Panc1 (cell line): ENCODE measurements at places on chromosomes 16 and 17. TPM values are rescaled to one million over a fixed set of nuclear protein-coding genes. Genes with fewer than 3 reads are reported as not detected.
A peak's percentile ranks its signal among the peaks of the same experiment; 100 is the strongest.

- peaks cover 54% of the 10 kb centered on the region for H3K4me1 ChIP-seq
- H3K4me3 ChIP-seq, result no peak overlapping the region
- H3K36me3 ChIP-seq, result no peaks in the 10 kb centered on the region
- DNase-seq, result no peak
- no peaks in the 10 kb centered on the region for H3K27me3 ChIP-seq
- H3K27ac ChIP-seq, result peak overlapping the region; percentile 98
Observed at GRCh38 chr17:17919169-17920107, 52.8 kb downstream of the TOM1L2 start.

- H3K4me3 ChIP-seq, result no peak overlapping the region
- H3K27ac ChIP-seq, result no peak overlapping the region
- H3K36me3 ChIP-seq, result no peaks in the 10 kb centered on the region
- no peak for DNase-seq
- H3K4me1 ChIP-seq, result no peaks in the 10 kb centered on the region
Observed at GRCh38 chr16:10638101-10638500, 56.6 kb downstream of the TEKT5 start.

Gene MATCAP1
- total RNA-seq, result 13.9 TPM

GRCh38 chr17:622356-622755, 92.3 kb downstream of the VPS53 start:
- H3K27me3 ChIP-seq, result no peaks in the 10 kb centered on the region
- no peak for DNase-seq
- H3K4me1 ChIP-seq, result no peaks in the 10 kb centered on the region
- no peak overlapping the region for H3K4me3 ChIP-seq

- peaks cover 34% of the 10 kb centered on the region for H3K4me1 ChIP-seq
- H3K36me3 ChIP-seq, result no peaks in the 10 kb centered on the region; the same call in none of the 2 replicates
- DNase-seq, result no peak
- peak overlapping the region; percentile 34 for H3K4me3 ChIP-seq
Observed at GRCh38 chr17:17680477-17681186, 626 bp upstream of the RAI1 start.

DNA sequence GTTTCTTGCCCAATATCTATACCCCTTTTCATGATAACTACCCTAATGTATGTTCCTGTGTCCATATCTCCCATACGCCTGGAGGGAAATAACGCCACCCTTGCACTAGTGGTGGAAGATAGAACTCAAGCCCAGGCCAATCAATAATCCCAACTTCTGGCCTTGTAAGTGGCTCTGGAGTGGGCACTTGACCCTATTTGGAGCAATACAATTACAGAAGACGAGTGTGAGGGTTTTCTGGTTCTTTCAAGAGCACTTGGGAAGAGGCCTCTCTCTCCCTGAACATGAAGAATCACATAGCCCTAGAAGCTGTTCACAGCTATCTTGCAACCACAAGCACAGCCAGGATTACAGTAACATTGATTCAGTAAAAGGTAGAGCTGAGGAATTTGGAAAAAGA, 217.9 kb downstream of the RAB11FIP4 start:
- H3K27me3 ChIP-seq, result no peaks in the 10 kb centered on the region
- no peaks in the 10 kb centered on the region for H3K36me3 ChIP-seq
- DNase-seq, result no peak
- H3K27ac ChIP-seq, result peak overlapping the region; percentile 5; the same call in 1 of the 2 replicates

Gene C17orf78
- total RNA-seq, result not detected

GRCh38 chr17:67700725-67701119, 17.0 kb upstream of the NOL11 start:
- H3K4me1 ChIP-seq, result no peaks in the 10 kb centered on the region
- no peak for DNase-seq
- H3K4me3 ChIP-seq, result no peak overlapping the region
- H3K36me3 ChIP-seq, result no peaks in the 10 kb centered on the region

DNA sequence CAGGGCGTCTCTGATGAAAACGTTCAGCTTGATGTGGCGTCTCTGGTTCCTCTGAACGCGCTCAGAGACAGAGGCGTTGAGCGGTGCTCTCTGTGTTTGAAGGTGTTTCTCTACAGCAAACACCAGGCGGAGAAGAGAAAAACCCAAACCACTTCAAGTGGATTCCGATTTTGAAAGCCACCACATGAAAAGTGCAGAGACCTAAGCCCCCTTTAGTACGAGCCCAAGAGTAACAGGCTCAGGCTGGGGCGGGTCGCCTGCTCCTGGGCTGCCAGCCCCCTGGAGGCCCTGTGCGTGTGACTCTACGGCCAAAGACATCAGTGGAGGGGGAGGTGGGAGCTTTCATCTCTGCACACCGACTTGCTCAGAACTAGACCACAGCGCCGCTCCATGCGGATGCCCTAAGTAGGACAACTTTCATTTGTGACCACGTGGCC, 328.4 kb downstream of the MAF start:
- H3K36me3 ChIP-seq, result no peaks in the 10 kb centered on the region
- no peak for DNase-seq
- H3K4me1 ChIP-seq, result no peaks in the 10 kb centered on the region

- no peaks in the 10 kb centered on the region for H3K36me3 ChIP-seq
- H3K4me3 ChIP-seq, result no peak overlapping the region
- no peak for DNase-seq
Observed at GRCh38 chr17:54124456-54124855, 301.7 kb downstream of the KIF2B start.

Gene C16orf46
- total RNA-seq, result 1.2 TPM

DNA sequence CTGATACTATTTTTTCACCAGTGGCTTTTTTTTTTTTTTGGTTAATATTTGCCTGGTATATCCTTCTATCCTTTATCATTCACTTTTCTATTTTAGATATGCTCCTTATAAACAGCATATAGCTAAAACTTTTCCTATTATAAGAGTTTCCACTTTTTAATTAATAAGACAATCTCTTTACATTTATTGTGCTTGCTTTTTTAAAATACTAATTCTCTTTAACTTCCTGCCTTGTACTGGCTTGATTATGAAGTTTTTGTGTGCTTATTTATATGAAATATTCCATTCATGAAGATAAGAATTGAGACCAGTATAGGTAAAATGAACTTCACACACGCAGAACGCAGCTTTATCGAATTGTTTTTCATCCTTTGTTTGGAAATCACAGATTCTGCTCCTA, 9.0 kb upstream of the CDRT15 start:
- no peak for DNase-seq
- no peaks in the 10 kb centered on the region for H3K27me3 ChIP-seq
- H3K36me3 ChIP-seq, result no peaks in the 10 kb centered on the region

GRCh38 chr17:39702901-39703893, 3.3 kb downstream of the ERBB2 start:
- peak; percentile 43 for DNase-seq
- peaks cover 3% of the 10 kb centered on the region; the same call in 1 of the 2 replicates for H3K36me3 ChIP-seq
- no peak overlapping the region for H3K4me3 ChIP-seq
- H3K27ac ChIP-seq, result peak overlapping the region; percentile 3; the same call in 1 of the 2 replicates
- H3K4me1 ChIP-seq, result peaks cover 50% of the 10 kb centered on the region

GRCh38 chr16:23865853-23866252, 30.1 kb downstream of the PRKCB start:
- H3K27ac ChIP-seq, result no peak overlapping the region
- no peak overlapping the region for H3K4me3 ChIP-seq
- H3K27me3 ChIP-seq, result peaks cover 3% of the 10 kb centered on the region; the same call in 1 of the 2 replicates
- no peaks in the 10 kb centered on the region for H3K4me1 ChIP-seq

GRCh38 chr16:89344458-89344834, 126.9 kb downstream of the ZNF778 start:
- peaks cover 73% of the 10 kb centered on the region for H3K4me1 ChIP-seq
- H3K27me3 ChIP-seq, result no peaks in the 10 kb centered on the region
- no peaks in the 10 kb centered on the region for H3K36me3 ChIP-seq

Gene GDPD1
- 0.26 TPM for total RNA-seq

Gene RNF227
- total RNA-seq, result 2.6 TPM

Gene CLEC18A
- 0.46 TPM for total RNA-seq

Gene C1QTNF8
- total RNA-seq, result 0.39 TPM

Gene CRYM
- total RNA-seq, result 0.41 TPM

DNA sequence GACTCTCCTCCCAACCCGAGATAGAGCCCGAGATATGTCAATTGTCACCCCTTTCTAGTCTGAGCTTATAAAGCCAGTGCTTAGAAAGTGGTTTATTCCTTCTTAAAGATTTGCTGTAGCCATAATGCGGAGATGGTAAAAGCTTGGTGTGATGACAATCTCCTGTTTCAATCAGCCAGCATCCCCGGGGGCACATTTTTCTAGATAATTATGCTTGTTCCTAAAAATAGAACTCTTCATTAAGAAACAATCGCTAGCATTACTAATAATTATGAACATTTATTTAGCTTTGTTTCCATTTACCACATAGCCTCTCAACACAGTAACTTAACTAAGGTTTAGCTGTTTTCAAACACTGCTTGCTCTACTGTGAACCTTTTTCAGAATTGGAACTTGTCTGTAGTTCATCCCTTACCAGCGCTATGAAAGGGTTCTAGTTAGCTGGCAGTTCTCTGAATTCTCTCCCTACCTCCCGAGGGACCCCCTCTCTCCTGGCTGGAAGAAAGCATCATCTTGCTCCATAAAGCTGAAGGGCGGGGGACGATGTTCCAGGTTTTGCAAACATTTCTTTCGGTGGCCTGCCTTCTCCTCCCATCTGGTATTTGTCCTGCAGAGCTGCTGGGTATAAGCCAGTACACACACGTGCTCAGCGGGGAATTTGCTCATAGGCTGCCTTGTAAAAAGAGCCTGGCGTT, 922 bp upstream of the MRPL58 start:
- H3K36me3 ChIP-seq, result peaks cover 3% of the 10 kb centered on the region; the same call in 1 of the 2 replicates
- H3K4me3 ChIP-seq, result peak overlapping the region; percentile 82
- H3K27me3 ChIP-seq, result no peaks in the 10 kb centered on the region
- H3K4me1 ChIP-seq, result peaks cover 21% of the 10 kb centered on the region

- no peaks in the 10 kb centered on the region for H3K36me3 ChIP-seq
- H3K27ac ChIP-seq, result no peak overlapping the region
- DNase-seq, result no peak
- H3K4me3 ChIP-seq, result no peak overlapping the region
- H3K4me1 ChIP-seq, result no peaks in the 10 kb centered on the region
Observed at GRCh38 chr17:51888816-51889215, 269.7 kb downstream of the CA10 start.

Gene SLFN14
- not detected for total RNA-seq

Gene UMOD
- not detected for total RNA-seq

Gene SSTR5
- 2.8 TPM for total RNA-seq

- no peaks in the 10 kb centered on the region for H3K36me3 ChIP-seq
- DNase-seq, result no peak
- H3K27ac ChIP-seq, result peak overlapping the region; percentile 51; the same call in 1 of the 2 replicates
- H3K27me3 ChIP-seq, result no peaks in the 10 kb centered on the region
- no peaks in the 10 kb centered on the region; the same call in 1 of the 2 replicates for H3K4me1 ChIP-seq
- peak overlapping the region; percentile 60 for H3K4me3 ChIP-seq
Observed at GRCh38 chr17:19508577-19508867, 25.1 kb upstream of the SLC47A1 start.

DNA sequence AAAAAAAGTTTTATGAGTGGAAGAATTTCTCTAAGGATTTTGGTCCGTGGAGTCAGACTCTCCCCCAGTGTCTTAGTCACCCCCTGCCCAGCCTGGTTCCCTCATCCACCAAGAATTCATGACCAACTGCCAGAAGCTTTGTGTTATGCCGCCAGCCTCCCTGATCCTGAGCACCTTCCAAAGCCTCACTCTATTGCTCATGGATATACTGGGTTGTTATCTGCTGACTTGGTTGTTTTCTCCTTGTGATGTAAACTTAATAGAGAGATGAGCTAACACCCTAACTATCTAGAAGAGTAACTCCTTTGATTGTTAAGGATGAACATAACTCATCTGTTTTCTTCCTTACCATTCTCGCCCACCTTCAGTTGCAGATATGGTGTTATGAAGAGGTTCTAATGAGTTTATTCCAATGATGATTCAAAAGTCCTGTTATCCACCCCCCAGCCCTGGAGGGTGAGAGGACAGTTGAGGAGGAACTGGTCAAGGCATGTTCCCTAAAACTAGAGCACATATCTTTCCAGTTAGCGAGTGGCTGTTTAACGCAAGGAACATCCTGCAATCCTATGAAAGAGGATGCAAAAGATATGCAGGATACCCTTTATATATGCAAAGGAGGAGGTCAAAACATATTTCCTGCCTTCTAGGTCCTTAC, 1.5 kb upstream of the PSMD3 start:
- no peak overlapping the region for H3K27ac ChIP-seq
- peaks cover 11% of the 10 kb centered on the region; the same call in 1 of the 2 replicates for H3K4me1 ChIP-seq
- H3K4me3 ChIP-seq, result no peak overlapping the region
- H3K36me3 ChIP-seq, result peaks cover 3% of the 10 kb centered on the region
- H3K27me3 ChIP-seq, result peaks cover 12% of the 10 kb centered on the region

DNA sequence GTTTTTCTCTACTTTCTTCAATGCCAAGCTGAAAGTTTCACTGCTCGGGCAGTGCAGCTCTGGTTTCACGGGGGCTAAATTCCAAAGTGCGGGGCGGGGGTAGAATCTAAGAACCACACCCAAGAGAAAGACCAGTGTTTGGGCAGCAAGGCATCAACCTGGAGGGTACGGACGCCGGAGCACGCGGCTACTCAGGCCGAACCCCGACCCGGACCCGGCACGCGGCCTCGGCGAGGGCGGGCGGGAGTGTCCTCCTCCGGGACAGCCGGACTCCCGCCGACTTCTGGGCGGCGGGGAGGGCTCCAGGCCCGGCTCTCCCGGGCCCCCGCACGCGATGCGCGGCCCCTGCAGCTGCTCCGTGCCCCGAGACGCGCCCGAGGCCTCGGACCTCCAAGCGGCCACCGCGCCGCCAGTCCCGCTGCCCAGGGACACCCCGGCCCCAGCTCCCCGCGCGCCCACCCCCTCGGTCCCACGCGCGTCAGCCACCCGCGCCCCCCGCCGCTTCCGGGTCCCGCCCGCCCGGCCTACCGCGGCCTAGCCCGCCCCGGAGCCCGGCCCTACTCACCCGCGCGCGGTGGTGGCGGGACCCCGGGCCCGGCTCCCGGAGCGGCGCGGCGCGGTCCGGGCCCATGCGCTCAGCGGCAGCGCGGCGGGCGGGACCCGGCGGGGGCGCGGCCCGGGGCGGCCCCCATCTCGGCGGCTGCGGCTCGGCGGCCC, 561 bp downstream of the AXIN1 start:
- peak overlapping the region; percentile 71 for H3K4me3 ChIP-seq
- H3K4me1 ChIP-seq, result peaks cover 8% of the 10 kb centered on the region
- no peaks in the 10 kb centered on the region for H3K27me3 ChIP-seq
- peaks cover under 1% of the 10 kb centered on the region; the same call in 1 of the 2 replicates for H3K36me3 ChIP-seq
- peak overlapping the region; percentile 83 for H3K27ac ChIP-seq

Gene AIPL1
- total RNA-seq, result not detected

DNA sequence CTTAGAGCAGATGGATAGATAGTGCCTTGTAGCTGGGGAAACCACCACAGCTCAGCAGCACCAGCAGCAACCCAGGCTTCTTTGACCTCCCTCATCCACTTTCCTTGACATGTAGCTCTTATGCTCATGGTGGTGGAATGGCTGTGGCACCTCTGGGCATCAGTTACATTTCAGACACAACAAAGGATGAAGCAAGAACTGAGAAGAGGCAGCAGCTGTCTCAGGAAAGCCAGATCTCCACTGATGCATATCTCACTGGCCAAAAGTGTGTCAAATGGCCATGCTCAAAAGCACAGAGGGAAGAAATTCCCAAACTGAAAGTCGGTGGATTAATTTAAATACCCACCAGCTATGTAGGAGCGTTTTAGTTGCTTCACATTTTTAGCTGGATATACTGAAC, 671.4 kb upstream of the SALL1 start:
- no peak overlapping the region for H3K4me3 ChIP-seq
- H3K27ac ChIP-seq, result no peak overlapping the region
- H3K4me1 ChIP-seq, result no peaks in the 10 kb centered on the region
- no peaks in the 10 kb centered on the region for H3K36me3 ChIP-seq
- H3K27me3 ChIP-seq, result no peaks in the 10 kb centered on the region
